ENCODE measurements at places on chromosomes 3 and 15.
A peak's percentile ranks its signal among the peaks of the same experiment; 100 is the strongest.

GRCh38 chr3:61864886-61865285, 303.5 kb downstream of the PTPRG start:
- H3K4me1 ChIP-seq = peaks cover 6% of the 10 kb centered on the region
- no peaks in the 10 kb centered on the region for H3K27me3 ChIP-seq
- DNase-seq = no peak
- no peak overlapping the region for H3K4me3 ChIP-seq

GRCh38 chr3:35946121-35946853, 307.0 kb downstream of the ARPP21 start:
- peaks cover 1% of the 10 kb centered on the region for H3K4me1 ChIP-seq
- peak; percentile 6 for DNase-seq

DNA sequence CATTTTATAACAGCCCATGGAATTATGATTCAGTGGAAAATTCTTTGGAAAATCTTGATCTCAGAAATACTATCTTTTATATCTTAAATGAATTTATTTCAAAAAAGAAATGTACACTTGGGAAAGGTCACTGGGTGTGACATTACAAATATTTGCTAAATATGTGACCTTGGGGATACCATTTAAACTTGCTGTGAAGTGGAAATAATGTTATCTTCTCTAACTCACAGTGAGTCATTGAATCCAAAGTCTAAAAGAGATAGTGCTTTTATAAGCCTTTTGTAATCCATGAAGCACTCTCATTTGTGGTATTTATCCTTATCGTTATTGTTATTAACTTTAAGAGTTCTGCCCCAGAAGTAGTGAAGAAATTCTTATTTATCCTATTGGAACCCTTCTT, 289.8 kb upstream of the SEMA6D start:
- H3K27me3 ChIP-seq = no peaks in the 10 kb centered on the region
- no peaks in the 10 kb centered on the region for H3K36me3 ChIP-seq
- peaks cover 2% of the 10 kb centered on the region for H3K4me1 ChIP-seq
- no peak overlapping the region for H3K4me3 ChIP-seq
- H3K27ac ChIP-seq = no peak overlapping the region

- H3K27ac ChIP-seq = no peak overlapping the region
- no peak for DNase-seq
- H3K4me1 ChIP-seq = no peaks in the 10 kb centered on the region
- no peaks in the 10 kb centered on the region for H3K27me3 ChIP-seq
- H3K36me3 ChIP-seq = no peaks in the 10 kb centered on the region
- H3K4me3 ChIP-seq = no peak overlapping the region
Measured at GRCh38 chr3:192239956-192240355, 487.4 kb downstream of the FGF12 start.

DNA sequence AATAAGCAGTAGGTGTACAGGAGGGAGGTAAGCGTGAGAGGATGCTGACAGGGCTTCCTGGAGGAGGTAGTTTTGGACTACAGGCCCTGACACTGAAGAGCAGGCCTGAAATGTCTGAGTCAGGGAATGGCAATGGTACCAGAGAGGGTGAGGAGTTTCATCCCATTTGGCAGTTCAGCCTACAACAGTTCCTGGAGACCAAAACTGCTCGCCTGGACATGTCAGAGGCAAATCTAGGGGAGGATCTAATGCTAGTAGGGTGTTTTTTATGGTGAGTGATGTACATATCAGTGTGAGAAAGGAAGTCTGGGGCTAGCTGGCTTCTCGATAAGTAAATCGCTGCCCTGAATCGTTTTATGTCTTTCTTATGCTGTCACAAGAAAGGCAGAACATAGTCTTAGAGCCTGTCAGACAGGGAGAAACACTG, 13.8 kb upstream of the TNFSF10 start:
- H3K36me3 ChIP-seq = no peaks in the 10 kb centered on the region
- H3K4me1 ChIP-seq = peaks cover 3% of the 10 kb centered on the region

DNA sequence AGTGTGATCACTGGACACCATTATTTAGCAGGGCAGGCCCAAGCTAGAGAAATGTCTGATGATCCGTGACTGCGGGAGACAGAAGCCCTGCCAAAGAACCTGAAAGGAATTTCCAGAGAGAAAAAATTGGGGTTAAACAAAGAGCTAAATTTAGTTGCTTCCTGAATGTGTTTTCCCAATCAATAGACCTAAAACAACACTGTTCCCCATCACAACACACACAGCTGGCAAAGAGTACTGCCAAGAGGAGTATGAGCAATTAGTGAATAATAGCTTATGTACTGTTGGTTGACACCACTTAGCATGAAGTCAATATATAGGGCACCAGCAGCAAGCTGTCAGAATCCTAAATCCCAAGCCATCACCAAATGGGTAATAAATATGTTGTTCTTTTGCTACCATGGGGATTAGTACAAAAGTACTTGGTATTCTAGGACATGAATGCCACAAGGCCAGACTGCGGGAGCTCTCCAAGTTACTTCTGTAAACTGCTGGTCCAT, 35.7 kb downstream of the CLK3 start:
- no peak for DNase-seq
- peak overlapping the region; percentile 12 for H3K27ac ChIP-seq
- no peak overlapping the region for H3K4me3 ChIP-seq
- H3K27me3 ChIP-seq = no peaks in the 10 kb centered on the region

DNA sequence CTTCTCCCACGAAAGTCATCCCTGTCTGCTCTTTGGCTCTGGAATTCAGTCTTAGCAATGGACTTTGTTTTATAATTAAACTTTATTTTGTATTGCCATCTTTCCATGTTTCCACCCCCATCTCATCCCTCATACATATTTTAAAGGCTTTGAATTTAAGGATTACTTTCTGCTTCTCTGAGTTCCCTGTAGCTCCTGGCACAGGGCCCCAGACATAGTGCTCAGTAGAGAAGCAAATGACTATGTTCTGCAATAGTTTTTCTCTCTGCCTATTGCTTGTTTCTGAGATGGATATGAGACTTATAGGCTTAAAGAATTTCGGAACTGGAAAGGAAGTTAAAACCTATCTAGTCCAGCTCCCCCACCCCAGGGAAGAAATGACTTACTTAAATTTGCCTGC, 197.0 kb downstream of the LPP start:
- no peaks in the 10 kb centered on the region for H3K36me3 ChIP-seq
- H3K27me3 ChIP-seq = no peaks in the 10 kb centered on the region
- H3K4me1 ChIP-seq = peaks cover 10% of the 10 kb centered on the region

DNA sequence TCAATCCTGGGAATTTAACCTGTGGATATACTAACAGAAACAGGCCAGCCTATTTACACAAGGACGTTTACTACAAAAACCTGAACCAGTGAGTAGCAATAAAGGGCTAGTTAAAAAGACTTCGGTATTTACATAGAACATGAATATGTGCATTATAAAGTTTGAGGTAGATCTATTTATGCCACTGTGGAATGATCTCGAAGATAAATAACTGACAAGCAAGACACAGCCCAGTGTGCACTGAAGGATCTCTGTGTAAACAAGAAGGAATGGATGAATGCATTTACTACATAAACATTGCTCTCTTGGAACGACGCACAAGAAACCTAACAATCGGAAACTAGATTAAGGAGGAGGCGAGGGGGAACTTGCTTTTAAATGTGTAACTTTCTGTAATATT, 132.0 kb upstream of the NSMCE3 start:
- H3K27me3 ChIP-seq = peaks cover 16% of the 10 kb centered on the region
- H3K4me3 ChIP-seq = no peak overlapping the region
- H3K36me3 ChIP-seq = no peaks in the 10 kb centered on the region
- H3K27ac ChIP-seq = no peak overlapping the region
- no peak for DNase-seq
- H3K4me1 ChIP-seq = peaks cover 4% of the 10 kb centered on the region

- H3K27me3 ChIP-seq = no peaks in the 10 kb centered on the region
- H3K27ac ChIP-seq = peak overlapping the region; percentile 92
- no peaks in the 10 kb centered on the region for H3K36me3 ChIP-seq
- no peak overlapping the region for H3K4me3 ChIP-seq
- peaks cover 7% of the 10 kb centered on the region for H3K4me1 ChIP-seq
Measured at GRCh38 chr3:30578479-30578878, 27.9 kb upstream of the TGFBR2 start.

GRCh38 chr15:101684384-101684783, 32.2 kb upstream of the TM2D3 start:
- no peaks in the 10 kb centered on the region for H3K4me1 ChIP-seq
- peaks cover 7% of the 10 kb centered on the region for H3K36me3 ChIP-seq
- no peaks in the 10 kb centered on the region for H3K27me3 ChIP-seq

GRCh38 chr3:12558706-12559105, 1.8 kb downstream of the MKRN2 start:
- no peak overlapping the region for H3K27ac ChIP-seq
- H3K4me1 ChIP-seq = peaks cover 16% of the 10 kb centered on the region
- H3K36me3 ChIP-seq = no peaks in the 10 kb centered on the region
- no peak overlapping the region for H3K4me3 ChIP-seq
- no peaks in the 10 kb centered on the region for H3K27me3 ChIP-seq

DNA sequence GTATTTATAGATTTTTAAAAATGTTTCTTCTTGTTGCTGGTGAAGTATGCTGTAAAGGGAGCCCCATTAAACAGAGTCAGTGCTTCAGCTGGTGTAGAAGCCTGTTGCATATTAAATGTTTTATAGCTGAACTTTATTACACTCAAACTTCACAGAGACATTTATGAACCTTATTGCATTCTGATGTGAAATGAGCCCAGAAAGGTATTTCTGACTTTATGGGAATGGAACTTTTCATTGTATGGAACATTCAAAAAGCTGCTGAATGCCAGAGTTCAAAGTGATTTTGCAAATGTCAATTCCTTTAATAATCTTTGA, 329.3 kb upstream of the RASGRP1 start:
- H3K27me3 ChIP-seq = no peaks in the 10 kb centered on the region
- peak overlapping the region; percentile 97 for H3K27ac ChIP-seq
- H3K4me1 ChIP-seq = peaks cover 9% of the 10 kb centered on the region
- DNase-seq = no peak
- H3K36me3 ChIP-seq = no peaks in the 10 kb centered on the region

- peaks cover 72% of the 10 kb centered on the region for H3K36me3 ChIP-seq
- H3K27ac ChIP-seq = no peak overlapping the region
- H3K27me3 ChIP-seq = no peaks in the 10 kb centered on the region
- H3K4me1 ChIP-seq = no peaks in the 10 kb centered on the region
- H3K4me3 ChIP-seq = no peak overlapping the region
Measured at GRCh38 chr3:149061776-149062175, 24.6 kb downstream of the HLTF start.

DNA sequence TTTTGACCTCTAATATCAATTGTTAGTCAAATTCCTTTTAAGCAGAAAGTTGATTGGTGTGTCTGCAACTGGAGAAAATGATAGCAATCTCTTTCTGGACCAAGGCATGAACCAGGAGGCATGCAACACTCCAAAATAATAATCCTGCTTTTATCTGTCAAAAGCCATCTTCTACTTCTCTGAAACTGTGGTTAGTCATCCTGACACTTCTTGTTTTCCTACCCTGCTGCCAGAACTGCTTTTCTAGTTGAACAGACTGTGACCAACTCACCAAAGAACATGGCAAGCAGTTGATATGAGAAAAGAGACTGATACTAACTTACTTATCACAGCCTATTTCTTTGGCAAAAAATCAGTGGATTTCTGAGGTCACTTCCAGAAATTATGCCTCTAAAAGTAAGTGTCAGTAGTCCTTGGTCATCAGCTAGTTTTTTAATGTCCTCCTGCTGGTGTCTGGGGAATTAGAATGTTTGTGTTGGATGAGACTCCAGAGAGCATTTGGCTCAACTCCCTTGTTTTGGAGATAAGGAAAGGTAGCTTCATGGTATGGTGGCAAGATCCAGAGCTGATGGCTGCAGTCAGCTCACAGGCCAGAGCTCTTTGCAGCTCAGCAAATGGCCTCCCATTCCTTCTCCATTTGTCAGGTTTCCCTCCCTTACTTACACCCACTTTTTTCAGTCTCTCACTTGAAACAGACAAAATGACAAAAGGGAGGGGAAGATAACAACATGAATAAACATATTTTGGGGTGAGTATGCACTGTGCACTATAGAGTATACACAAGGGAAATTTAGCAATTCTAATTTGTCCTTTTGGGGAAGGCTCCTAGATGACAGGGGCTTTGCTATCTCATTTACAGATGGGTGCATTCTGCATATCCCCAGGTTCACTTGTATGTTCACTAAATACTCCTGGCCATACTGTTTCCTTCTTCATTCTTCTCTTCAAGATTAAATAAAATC, 7.0 kb downstream of the CRYGS start:
- no peak overlapping the region for H3K27ac ChIP-seq
- H3K36me3 ChIP-seq = peaks cover 13% of the 10 kb centered on the region
- DNase-seq = peak; percentile 3
- H3K4me1 ChIP-seq = peaks cover 5% of the 10 kb centered on the region

GRCh38 chr3:24853685-24854490, 359.2 kb upstream of the THRB start:
- DNase-seq = no peak
- H3K36me3 ChIP-seq = no peaks in the 10 kb centered on the region
- no peak overlapping the region for H3K27ac ChIP-seq
- H3K4me1 ChIP-seq = no peaks in the 10 kb centered on the region
- H3K27me3 ChIP-seq = no peaks in the 10 kb centered on the region

DNA sequence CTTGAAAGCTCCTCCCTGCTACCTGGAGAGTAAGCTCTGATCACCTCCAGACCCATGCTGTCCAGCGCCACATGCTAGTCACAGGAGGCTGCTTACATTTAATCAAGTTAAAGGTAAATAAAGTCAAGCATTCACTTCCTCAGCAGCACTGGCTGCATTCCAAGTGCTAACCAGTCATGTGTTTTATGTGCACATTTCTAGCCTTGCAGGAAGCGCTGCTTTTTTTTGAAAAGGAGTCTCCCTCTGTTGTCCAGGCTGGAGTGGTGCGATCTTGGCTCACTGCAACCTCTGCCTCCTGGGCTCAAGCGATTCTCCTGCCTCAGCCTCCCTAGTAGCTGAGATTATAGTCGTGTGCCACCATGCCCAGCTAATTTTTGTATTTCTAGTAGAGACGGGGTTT, 279.2 kb downstream of the GABRG3 start:
- H3K27ac ChIP-seq = no peak overlapping the region
- peaks cover 4% of the 10 kb centered on the region for H3K4me1 ChIP-seq
- no peak for DNase-seq
- H3K4me3 ChIP-seq = no peak overlapping the region
- peaks cover 15% of the 10 kb centered on the region for H3K27me3 ChIP-seq

GRCh38 chr15:100573526-100573925, 28.5 kb downstream of the LINS1 start:
- H3K4me3 ChIP-seq = no peak overlapping the region
- H3K27me3 ChIP-seq = no peaks in the 10 kb centered on the region
- peaks cover 39% of the 10 kb centered on the region for H3K36me3 ChIP-seq
- peaks cover 2% of the 10 kb centered on the region for H3K4me1 ChIP-seq

- DNase-seq = no peak
- no peaks in the 10 kb centered on the region for H3K4me1 ChIP-seq
- no peak overlapping the region for H3K27ac ChIP-seq
- H3K4me3 ChIP-seq = peak overlapping the region; percentile 99
- H3K36me3 ChIP-seq = peaks cover 23% of the 10 kb centered on the region
Measured at GRCh38 chr3:53346922-53347260, 452 bp downstream of the DCP1A start.

DNA sequence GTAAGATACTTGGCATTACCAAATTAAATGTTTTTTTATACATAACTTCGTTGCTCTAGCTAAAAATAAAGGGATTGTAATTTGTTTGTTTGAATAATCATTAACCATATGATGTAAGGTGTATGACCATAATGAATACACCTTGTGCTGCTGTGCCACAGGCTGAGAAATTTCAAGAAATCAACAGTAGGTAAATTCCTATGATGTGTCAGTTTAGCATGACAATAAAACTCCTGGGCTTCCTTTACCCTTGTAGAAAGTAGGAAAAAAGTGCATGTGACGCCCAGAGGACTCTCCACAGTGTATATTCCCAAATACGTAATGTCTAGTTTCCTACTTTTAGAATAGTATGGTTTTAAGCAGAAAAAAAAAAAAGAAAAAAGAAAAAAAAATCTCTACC, 208.1 kb downstream of the SATB1 start:
- H3K27ac ChIP-seq = no peak overlapping the region
- no peaks in the 10 kb centered on the region for H3K4me1 ChIP-seq
- no peaks in the 10 kb centered on the region for H3K27me3 ChIP-seq
- H3K4me3 ChIP-seq = no peak overlapping the region
- DNase-seq = no peak

Measured in mesenchymal stem cell (in vitro differentiated cells and primary cell).